ENCODE measurements at places on chromosomes 16 and 17.

DNA sequence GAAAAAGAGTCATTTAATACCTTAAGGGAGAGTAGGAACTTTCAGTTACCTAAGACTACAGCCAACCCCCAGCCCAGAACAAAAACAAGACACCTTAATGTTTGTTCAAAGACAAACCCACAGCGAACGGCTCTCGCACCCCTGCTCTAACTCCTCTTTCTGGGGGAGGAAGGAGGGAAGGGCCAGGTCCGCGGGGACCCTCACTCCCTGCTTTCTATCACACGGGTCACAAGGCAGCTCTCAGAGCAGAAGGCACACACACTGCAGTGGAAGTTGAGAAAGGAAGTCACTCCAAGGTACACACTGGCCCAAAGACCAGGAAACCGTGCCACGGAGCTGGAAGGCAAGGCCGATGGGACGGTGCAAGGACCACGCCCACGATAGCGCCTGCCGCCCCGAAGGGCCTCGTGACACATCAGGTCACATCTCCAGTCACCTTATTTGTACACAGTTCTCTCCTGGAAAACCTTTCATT, 10.0 kb downstream of the LITAFD start:
- DNase-seq, result no peak

DNA sequence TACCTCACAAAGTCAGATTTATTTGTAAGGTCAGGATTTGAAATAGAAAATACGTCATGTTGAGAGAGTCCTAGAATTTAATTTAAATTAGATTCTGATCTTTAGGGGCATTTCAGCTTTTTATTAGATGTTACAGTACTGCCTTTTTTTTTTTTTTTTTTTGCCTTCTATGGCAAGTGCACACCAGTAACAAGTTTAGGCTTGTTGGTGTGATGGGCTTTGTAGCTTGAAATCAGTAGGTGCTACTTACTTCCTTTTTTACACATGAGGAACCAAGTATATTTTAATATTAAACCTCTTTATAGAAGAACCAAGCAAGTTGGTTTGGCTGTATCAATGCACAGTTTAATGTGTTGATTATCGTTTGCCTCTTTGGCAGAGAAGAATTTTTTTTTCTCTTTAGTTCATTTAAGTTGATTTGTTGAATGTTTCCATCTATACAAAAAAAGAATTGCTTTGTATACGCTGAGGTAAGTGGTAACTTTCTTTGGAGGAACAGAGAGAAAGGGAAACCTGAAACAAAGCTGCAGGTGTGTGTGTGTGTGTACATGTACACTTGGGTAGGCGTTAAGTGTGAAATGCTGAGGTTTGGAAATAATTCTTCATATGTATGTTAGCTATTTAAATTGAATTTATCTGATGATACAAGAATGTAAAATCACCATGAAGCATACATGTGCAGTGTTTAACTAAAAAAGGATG, 15.7 kb downstream of the RBL2 start:
- DNase-seq, result no peak

DNA sequence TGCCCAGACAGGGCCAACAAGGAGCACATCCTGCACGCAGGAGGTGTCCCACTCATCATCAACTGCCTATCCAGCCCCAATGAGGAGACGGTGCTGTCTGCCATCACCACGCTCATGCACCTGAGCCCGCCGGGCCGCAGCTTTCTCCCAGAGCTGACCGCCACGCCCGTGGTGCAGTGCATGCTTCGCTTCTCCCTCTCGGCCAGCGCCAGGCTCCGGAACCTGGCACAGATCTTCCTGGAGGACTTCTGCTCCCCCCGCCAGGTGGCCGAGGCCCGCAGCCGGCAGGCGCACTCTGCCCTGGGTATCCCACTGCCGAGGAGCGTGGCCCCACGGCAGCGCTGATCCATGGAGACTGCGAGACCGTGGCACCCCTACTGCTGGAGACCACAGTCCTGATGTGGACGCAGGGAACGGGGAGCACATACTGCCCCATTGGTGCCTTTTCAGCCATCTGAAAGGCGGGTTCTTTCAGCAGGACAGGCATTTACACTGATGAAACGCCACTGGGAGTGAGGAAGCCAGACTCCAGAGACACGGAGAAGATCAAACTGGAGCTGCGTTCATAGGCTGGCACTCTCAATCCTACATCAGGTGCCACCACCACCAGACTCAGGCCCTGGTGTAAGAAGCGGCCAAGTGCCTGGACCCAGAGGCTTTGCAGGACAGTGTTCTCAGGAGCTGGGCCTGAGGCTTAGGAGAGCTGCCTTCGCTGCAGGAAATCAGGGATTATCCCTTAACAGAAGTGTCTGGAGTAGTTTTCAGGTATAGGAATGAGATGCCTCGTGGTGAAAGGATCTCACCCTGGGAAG, 2.6 kb downstream of the NT5C start:
- DNase-seq, result no peak

DNA sequence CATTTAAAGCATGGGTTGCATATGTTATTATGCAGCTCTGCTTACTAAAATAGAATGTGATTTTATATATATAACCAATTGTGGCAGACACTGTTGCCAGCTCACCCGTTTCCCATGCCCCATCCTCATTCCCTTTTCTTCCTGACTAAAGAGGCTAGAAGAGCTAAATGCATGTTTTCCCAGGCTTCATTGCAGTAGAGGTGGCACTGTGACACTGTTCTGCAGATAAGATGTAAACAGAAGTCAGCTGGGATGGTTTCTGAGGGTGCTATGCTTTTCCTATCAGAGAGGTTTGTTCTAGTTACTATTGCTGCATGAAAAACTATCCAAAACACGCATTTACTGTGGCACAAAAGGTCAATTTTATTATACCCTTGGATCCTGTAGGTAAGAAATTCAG, 5.7 kb upstream of the TOB1 start:
- DNase-seq, result no peak

GRCh38 chr17:33962857-33963655, 292.0 kb upstream of the CCL2 start:
- no peak for DNase-seq

- no peak for DNase-seq
These were observed 73.4 kb upstream of the COX10 start for GRCh38 chr17:13995856-13996271.

DNA sequence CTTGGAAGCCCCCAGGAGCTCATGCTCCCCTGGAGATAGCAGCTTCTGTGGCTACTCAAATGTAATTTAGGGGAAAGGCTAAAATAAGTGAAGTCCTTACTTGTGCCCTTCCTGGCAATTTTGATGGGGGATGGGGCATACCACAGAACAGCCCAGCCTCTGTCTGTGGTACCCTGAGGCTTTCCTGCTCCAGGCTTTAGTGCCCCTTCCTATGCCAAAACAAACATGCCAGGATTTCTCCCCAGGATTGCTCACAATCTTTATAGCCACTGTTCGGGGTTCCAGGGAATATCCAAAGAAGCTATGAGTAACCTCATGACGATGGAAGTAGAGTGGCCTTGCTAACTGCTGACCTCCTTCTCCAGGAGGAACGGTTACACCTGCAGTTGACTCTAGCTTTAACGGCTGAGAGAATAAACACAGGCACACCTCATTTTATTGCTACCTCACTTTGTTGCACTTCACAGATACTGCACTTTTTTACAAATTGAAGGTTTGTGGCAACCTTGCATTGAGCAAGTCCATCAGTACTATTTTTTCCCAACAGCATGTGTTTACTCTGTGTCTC, 24.9 kb downstream of the CCL4 start:
- DNase-seq, result no peak

- DNase-seq, result no peak
These were observed 1.4 kb upstream of the HEXD start for GRCh38 chr17:82416771-82417170.

- DNase-seq, result peak; percentile 41
These were observed 27.9 kb downstream of the RPRML start for GRCh38 chr17:46950997-46951621.

DNA sequence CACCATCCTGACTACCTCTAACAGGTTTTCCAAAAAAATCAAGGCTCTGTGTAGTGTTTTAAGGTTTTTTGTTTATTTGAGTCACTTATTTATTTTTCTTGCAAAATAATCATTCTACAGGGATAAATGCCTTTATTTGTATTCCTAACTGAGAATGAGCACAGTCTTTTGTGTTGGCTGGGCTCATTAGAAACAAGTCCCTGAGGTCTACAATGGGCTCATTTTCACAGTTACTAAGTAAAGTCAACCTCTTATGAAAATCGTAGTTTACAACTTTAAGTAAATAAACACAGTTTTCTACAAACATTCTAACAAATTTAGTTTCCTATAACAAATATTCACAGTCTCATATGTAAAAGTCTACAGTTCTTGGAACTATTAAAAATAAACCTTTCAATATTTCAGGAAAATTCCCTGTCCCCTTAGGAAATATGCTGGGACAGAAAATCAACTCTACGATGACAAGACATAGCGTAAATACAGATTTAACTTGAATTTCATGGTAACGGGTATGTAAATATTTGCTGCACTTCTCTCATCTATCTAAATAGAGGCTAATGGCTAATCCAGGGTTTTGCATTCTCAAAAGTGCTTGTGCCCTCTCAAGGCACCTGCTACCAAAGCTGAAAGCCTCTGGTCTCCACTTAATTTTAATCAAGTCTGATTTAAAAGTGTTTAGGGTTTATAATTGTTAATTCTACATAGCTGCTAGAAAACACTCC, 31.5 kb upstream of the CDH5 start:
- no peak for DNase-seq

DNA sequence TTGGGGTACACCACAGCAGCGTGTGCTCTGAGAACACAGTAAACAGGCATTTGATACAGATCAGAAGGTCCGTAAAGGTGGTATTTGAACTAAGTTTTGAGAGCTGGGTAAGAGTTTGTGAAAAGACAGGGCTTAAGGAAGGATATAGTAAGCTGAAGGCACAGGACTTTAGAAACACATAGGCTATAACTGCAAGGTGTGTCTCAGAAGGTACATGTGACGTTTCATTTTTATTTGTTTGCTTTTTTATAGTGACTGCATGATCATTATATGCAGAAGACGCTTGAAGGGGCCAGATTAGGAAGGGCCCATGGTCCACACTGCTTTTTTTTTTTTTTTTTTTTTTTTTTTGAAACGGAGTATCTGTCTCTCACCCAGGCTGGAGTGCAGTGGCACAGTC, 644.6 kb downstream of the WWOX start:
- no peak for DNase-seq

DNA sequence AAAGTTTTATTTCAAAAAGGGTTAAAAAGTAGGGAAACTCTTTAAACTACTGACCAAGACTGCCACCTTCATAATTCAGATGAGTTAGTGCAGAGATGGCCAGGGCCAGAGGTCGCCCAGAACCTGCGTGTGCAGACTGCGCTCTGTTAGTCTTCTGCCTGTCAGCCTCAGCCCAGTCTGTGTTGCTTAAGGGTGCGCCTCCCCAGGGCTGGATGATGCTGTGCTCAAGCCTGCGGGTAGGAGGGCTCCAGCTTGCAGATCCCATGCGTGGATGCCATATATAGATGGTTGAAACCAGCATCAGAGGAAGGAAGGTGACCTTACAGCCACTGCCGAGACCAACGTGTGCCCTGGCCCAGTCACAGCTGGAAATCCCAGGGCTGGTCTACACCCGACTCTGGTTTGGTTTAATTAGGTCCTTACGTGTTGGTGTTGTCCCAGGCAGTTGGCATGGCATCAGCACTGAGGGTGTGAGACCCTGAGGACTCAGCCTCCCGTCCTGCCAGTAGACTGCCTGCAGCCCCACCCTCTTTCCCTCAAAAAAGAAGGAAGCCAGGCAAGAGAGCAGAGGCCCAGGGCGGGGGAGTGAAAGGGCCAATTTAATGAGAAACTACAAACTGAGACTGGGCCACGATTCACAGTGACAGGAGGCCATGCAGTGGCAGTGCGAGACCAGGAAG, 27.7 kb downstream of the CDIP1 start:
- no peak for DNase-seq

- no peak for DNase-seq
These were observed 30.9 kb downstream of the HAPSTR1 start for GRCh38 chr16:9122342-9122741.

DNA sequence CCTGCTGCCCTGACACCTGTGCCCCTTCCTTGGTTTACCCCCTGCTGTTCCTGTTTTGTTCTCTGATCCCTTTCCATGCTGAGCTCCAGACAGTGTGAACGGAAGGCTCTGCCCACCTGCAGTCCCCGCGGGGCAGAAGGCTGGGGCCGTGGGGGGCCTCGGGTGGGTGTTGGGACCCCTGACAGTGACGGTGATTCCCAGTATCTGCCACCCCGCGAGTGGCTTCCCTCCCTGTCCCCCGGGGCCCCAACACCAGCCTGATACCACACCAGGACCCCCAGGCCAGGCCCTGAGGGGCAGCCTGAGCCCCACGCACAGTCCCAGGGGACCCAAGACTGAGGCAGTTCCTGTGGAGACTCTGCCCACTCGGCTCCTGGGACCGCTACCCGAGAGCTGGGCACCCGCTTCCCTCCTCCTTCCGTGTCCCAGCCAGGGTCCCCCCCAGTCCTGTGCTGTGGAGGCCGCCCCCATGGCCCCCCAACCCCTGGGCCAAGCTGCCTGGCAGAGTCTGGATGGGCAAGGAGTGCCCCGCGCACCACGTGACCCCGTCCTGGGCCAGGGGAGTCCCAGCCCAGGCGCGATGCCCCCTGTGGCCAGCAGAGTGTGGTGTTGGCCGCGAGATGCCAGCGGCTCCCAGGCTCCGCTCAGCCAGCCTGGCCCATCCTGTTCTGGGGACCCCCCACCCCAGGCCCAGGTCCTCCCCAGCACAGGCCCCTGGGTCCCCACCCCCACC, 10.0 kb upstream of the C1QTNF8 start:
- peak; percentile 91 for DNase-seq

DNA sequence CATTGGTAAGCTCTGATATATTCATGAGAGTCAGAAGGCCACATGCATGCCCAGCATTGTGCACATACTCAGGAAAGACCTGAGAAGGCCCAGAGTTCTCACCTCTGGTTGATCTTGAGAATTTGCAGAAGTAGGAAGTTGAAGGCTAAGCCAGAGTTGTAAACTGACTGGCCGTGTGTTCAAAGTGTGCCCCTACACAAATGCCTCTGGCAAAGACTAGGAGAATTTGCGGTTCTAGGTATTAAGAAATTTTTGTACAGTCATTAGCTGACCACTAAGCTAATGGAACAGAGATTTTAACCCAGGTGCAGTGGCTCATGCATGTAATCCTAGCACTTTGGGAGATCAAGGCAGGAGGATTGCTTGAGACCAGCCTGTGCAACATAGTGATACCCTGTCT, 25.0 kb downstream of the FBXL20 start:
- no peak for DNase-seq

- no peak for DNase-seq
These were observed 210.4 kb upstream of the CHMP6 start for GRCh38 chr17:80781211-80781610.

- no peak for DNase-seq
These were observed 6.7 kb downstream of the MRPL58 start for GRCh38 chr17:75019146-75019545.

- no peak for DNase-seq
These were observed 7.1 kb upstream of the CYTH1 start for GRCh38 chr17:78789149-78789662.
